ENCODE measurements at places on chromosomes 16 and 17.

DNA sequence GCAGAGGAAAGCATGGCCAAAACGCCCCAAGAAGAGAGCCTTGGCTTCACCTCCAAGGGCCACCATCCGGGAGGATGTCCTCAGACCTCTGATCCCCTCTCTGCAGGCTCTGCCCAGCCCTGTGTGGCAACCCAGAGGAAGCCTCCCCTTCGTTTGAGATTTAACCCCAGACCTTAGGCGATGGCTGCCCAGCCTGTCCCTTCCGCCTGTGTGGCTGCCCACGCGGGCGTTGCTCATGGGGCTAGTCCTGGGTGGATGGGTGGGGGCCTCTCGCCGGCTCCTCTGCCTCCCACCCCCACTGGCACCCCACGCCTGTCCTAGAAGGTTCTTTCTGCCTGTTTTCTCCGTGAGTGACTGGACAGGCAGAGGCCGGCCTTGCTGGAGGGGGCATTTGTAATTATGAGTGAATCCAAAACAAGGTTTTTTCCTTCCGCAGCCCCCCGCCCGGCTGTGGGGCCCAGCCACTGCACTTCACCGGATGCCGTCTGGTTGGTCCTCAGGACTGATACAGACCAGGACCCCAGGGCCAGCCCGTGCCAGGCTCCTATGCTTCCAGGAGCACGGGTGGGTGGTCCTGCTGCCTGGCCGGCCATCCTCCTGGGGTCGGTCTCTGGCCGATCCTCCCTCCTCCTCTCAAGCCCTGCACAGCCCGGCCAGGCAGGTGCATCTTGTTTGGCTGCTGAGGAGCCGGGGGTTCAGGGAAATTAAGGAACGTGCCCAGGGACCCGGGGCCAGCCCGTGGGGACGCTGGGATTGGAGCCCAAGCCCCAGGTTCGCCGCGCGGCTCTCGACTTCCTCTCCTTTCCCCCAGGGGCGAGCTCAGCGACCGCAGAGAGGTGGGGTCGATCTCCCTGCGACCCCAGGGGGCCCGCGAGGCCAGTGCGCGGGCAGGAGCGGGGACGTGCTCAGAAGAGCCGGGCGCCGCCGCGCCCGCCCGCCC lies at the start of gene TMEM235:
TSS of gene TMEM235 (plus strand) at position 636 of the 940 bp plus-strand sequence. CDS start 393 bp downstream, outside the sequence.
- DNase-seq, result no peak

- no peak for DNase-seq
Observed at GRCh38 chr16:10040136-10041080, 141.8 kb downstream of the GRIN2A start.

DNA sequence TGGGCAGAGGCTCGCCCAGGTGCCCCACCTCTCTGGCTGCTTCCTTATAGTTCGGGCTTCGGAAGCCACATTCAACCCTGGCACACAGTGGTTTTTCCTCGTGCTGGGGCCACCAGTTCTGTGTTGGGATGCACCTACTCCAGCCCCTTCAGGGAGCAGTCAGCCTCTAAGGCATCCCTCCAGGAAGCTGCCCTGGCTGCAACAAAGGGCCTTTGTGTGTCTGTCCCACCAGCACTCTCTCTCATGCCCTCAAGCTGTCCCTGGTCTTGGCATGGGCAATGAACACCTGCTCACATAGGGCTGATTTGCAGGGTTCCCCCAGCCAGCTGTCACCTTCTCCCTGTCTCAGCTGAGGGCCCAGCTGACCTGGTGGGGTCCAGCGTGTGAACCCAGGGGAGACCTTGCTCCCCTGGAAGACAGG lies 754 bp upstream of the NOXO1 start:
- no peak for DNase-seq

GRCh38 chr17:55089256-55089655 lies 120.7 kb downstream of the STXBP4 start:
- DNase-seq, result no peak

DNA sequence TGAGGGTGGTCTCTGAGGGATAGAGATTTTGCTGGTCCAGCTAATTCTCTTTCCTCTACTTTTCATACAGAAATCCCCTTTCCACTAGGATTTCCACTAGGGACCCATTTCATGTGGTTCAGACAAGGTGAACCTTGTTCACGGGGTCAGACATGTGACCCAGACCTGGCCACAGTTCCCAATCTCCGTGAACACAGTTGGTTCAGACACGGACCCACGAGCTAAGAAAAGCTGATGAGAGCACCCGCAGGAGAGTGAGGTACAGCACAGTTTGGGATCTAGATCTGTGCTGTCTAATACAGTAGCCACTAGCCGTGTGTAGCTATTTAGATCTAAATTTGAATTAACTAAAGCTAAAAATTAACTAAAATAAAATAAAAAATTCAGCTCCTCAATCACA lies 88.1 kb downstream of the AXIN2 start:
- DNase-seq, result no peak

DNA sequence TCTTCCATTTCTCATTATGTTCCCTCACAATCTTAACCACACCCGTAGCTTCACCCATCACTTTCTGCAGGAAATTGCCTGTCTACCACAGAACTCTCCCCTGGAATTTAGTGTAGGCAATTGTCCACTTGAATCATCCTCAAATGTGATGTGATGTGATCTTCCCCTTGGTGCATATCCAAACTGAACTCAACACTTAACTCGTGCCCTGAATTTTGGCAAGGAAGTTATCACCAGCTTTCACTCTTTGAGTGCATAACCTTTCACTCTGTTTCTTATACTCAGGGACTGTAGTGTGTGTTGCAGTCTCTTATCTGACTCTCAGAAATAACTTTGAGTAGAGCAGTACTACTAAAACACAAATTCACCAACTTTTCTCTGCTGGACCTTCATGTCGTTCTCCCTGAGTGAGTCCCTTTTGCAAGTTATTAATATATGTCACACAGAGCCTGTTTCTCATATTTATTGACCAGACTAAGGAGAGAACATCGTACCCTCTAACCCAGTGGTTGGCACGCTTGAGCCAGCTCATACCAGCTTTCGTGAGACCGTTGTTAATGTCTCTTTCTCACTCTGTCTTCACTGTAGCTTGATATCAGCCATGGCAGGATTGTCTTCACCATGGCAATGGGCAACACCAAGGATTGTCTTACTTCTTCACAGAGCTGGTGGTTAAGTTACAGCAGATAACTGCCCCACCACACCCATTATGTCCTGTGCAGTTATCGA lies 558.9 kb upstream of the HSBP1 start:
- DNase-seq, result no peak

DNA sequence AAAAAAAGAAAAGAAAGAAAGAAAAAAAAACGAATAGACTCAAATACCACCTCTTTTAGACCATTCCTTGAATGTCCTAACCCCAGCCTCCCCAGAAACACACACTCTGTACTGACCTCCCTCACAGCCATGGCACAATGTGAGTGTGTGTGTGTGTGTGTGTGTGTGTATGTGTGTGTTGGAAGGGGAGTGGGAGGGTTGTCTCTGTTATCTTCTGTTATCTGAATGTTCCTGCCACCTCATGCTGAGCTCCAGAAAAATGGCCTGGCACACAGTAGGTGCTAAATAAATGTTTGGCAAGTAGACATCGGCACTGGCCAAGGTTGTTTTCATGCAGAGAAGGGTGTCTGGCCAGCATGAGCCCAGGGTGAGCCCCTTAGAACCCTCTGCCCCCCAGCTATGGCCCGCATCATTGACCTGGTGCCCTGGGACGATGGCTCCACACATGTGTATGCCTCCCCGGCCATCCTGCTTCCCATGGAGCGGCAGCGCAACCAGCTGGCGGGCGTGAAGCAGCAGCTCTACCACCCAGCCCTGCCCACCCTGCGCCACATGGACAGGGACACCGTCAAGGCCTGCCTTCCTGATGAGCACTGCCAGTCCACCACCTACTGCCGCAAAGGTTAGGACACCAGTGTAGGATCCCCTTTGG lies 6.6 kb upstream of the CNGB1 start:
- DNase-seq, result no peak

- DNase-seq, result no peak
Observed at GRCh38 chr16:56888806-56889205, 23.8 kb downstream of the SLC12A3 start.

GRCh38 chr17:40926341-40926740 lies 11.1 kb downstream of the KRT23 start:
- no peak for DNase-seq

DNA sequence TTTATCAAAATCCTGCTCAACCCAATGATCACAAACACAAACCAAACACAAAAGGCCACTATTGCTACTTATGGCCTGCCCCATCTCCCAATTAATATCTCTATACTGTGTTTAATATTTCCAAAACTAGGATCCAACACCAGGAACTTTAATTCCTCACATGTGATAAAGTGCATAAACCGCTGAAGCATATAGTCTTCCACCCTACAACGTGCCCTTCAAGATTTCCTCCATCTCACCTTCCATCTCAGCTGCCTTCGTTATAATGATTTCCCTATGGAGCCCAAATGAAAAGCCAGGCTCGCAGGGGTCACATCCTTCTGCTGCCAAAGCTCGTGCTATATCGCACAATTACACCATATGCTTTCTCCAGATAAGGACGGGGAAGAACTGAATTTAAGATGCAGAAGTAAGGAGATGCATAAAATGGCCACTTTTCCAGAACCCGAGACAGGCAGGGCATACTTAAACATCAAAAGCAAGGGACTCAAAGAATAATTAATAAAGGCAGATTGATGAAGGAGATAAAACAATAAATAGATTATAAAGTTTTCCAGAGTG lies 1.8 kb downstream of the MYH10 start:
- DNase-seq, result no peak

DNA sequence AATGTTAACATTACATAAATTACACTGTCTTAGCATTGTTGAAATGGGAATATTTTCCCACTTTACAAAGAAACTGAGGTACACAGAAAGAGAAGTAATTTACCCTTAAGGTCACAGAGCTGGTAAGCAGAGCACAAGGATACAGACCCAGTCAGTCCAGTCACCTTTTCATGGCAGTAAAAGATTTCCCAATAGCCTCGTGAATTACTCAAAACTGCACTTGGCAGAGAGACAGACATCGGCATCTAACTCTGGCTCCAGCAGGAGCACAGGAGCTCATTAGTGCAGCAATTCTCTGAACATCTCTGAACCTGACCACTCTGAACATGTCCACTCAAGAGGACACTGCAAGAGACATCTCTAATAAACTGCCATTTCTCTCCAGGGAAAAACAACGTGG lies 3.1 kb downstream of the TEX2 start:
- DNase-seq, result no peak

- no peak for DNase-seq
Observed at GRCh38 chr17:43769426-43769825, 9.4 kb downstream of the DUSP3 start.

DNA sequence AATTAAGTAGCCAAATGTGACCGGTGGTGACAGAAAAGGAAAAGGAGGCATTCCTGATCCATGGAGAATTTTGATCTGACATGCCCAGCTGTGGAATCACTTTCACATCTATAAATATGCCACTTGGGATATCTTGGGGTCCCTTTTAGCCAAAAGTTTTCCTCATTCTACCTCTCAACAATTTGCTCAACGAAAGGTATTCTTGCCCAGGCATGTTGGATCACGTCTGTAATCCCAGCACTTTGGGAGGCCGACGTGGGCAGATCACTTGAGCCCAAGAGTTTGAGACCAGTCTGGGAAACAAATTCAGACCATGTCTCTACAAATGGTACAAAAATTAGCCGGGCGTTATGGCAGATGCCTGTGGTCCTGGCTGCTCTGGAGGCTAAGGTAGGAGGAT lies 24.3 kb downstream of the LITAF start:
- no peak for DNase-seq

DNA sequence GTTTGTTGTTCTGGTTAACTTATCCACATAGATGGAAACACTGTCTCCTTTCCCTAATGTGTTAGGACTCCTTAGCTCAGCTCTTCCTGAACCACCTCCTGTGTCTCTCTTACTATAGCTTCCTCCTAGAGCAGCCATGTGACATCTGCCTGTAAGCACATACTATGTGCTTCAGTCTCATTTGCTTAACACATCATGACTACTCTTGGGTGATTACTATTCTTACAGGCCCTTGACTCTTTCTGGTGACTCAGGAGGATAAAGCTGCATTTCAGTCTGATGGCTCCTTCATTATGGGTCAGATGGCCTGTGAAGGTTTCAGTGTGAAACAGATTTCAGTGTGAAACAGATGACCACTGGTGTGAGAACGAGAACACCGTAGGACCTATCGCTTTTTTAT lies 320 bp upstream of the KRTAP4-2 start:
- no peak for DNase-seq

- DNase-seq, result no peak
Observed at GRCh38 chr16:79648826-79649225, 48.3 kb upstream of the MAF start.

GRCh38 chr16:2056077-2056476 lies 8.3 kb downstream of the TSC2 start:
- DNase-seq, result no peak

DNA sequence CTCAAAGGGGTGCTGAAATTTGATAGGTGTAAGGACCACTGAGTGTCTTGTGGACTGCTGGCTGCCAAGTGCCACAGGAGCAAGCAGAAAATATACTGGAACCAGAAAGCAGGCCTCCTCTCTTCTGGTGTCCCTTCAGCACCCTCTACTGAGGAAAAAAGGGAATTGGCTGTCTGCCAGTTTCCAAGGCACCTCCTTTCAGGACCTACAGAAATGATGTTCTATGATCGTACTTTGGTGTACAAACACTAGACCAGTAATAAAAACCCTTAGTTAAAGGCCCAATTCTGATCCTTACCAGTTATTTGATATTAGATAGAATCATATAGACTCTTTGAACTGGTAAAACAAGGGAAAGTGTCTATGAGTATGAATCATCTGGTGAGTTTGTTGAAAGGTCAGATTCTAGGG lies 35.8 kb upstream of the BCAS3 start:
- DNase-seq, result peak; percentile 74

DNA sequence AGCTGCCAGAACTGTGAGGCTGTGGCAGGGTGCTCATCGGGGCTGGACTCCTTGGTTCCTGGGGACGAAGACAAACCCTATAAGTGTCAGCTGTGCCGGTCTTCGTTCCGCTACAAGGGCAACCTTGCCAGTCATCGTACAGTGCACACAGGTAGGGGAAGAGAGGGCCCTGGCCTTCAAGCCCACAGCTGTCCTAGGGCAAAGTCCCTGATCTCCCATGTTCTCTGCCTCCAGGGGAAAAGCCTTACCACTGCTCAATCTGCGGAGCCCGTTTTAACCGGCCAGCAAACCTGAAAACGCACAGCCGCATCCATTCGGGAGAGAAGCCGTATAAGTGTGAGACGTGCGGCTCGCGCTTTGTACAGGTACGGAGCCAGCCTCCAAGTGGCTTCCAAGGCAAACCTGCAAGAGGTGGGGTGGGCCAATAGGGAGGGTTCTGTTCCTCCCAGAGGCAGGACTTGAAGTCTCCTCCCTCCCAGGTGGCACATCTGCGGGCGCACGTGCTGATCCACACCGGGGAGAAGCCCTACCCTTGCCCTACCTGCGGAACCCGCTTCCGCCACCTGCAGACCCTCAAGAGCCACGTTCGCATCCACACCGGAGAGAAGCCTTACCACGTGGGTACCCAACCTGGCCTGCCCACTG lies 3.7 kb downstream of the BCL6B start:
- DNase-seq, result no peak

GRCh38 chr16:13992976-13993375 lies 73.0 kb downstream of the ERCC4 start:
- no peak for DNase-seq

- DNase-seq, result no peak
Observed at GRCh38 chr17:42520540-42520951, 15.5 kb upstream of the NAGLU start.

All from smooth muscle cell of the brain vasculature (primary cell).